ENCODE measurements at places on chromosomes 5 and 9.
A peak's percentile ranks its signal among the peaks of the same experiment; 100 is the strongest.

DNA sequence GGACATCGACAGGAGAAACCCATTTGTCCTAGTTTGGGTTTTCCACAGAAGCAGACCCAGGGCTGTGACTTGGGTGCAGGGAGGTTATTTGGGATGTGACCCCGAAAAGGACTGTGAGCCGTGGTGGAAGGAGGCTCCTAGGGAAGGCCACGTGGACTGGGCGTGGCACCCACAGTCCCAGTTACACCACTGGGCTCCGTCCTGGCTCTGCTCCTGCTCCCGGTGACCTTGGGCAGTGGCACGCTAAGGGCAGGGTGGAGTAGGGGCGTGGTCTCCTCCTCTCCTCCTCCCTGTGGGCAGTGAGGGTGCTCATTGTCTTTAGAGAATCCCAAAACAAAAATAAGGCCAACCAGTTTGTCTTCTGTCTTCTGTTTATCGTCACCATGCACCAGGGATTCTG is 190.1 kb downstream of the GADD45G start:
- H3K36me3 ChIP-seq: no peaks in the 10 kb centered on the region
- H3K27me3 ChIP-seq: no peaks in the 10 kb centered on the region
- no peak overlapping the region for H3K27ac ChIP-seq
- no peaks in the 10 kb centered on the region for H3K4me1 ChIP-seq
- no peak for DNase-seq

DNA sequence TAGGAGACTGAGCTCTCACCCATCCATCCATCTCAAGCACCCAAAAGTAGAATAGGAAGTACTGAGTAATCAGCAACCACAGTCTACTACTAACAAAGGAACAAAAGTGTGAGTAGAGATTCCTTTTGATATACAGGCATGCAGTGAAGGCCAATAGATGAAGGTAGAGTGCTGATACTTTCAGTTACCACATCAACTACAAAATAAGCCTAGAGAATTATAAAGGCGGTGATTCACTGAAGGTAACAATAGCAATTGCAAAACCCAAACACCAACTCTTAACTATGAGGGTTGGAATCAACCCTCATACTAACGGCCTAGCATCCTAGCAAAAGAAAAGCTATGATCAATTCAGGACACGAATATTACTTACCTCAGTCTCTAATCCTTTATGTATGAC is 992.6 kb downstream of the DNAH5 start:
- no peak overlapping the region for H3K27ac ChIP-seq
- H3K4me3 ChIP-seq: no peak overlapping the region
- DNase-seq: no peak
- no peaks in the 10 kb centered on the region for H3K27me3 ChIP-seq
- H3K36me3 ChIP-seq: no peaks in the 10 kb centered on the region

- peaks cover 31% of the 10 kb centered on the region for H3K4me1 ChIP-seq
- H3K27ac ChIP-seq: no peak overlapping the region
- H3K36me3 ChIP-seq: no peaks in the 10 kb centered on the region
- DNase-seq: no peak
These were observed 63.8 kb downstream of the PAM start for GRCh38 chr5:102818934-102819333.

GRCh38 chr5:136892000-136892399 is 526.7 kb upstream of the TRPC7 start:
- no peaks in the 10 kb centered on the region for H3K4me1 ChIP-seq
- H3K4me3 ChIP-seq: no peak overlapping the region
- H3K36me3 ChIP-seq: no peaks in the 10 kb centered on the region
- H3K27me3 ChIP-seq: peaks cover 11% of the 10 kb centered on the region

GRCh38 chr5:72390836-72391235 is 70.7 kb downstream of the PTCD2 start:
- H3K4me3 ChIP-seq: no peak overlapping the region
- H3K27ac ChIP-seq: no peak overlapping the region
- H3K4me1 ChIP-seq: peaks cover 55% of the 10 kb centered on the region
- H3K27me3 ChIP-seq: no peaks in the 10 kb centered on the region

DNA sequence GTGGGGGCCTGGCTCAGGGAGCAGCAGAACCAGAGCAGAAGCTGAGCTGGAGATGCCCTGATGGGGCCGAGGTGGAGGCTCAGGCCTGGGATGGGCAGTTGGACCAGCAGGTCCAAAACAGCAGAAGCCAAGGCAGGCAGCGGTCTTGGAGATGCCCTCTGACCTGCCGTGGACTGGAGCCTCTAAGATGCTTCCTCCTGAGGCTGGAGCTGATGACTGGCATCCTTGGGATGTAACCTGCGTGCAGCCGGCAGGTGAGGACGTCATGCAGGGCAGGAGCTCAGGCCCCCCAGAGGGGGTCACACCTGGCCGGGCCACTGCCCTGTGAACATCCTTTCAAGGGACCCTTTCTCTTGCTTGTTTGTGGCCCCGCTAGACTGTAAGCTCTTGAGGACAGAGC is 162.0 kb downstream of the RGS3 start:
- H3K4me1 ChIP-seq: peaks cover 47% of the 10 kb centered on the region
- H3K27ac ChIP-seq: peak overlapping the region; percentile 72
- no peak for DNase-seq
- no peak overlapping the region for H3K4me3 ChIP-seq
- no peaks in the 10 kb centered on the region for H3K27me3 ChIP-seq

DNA sequence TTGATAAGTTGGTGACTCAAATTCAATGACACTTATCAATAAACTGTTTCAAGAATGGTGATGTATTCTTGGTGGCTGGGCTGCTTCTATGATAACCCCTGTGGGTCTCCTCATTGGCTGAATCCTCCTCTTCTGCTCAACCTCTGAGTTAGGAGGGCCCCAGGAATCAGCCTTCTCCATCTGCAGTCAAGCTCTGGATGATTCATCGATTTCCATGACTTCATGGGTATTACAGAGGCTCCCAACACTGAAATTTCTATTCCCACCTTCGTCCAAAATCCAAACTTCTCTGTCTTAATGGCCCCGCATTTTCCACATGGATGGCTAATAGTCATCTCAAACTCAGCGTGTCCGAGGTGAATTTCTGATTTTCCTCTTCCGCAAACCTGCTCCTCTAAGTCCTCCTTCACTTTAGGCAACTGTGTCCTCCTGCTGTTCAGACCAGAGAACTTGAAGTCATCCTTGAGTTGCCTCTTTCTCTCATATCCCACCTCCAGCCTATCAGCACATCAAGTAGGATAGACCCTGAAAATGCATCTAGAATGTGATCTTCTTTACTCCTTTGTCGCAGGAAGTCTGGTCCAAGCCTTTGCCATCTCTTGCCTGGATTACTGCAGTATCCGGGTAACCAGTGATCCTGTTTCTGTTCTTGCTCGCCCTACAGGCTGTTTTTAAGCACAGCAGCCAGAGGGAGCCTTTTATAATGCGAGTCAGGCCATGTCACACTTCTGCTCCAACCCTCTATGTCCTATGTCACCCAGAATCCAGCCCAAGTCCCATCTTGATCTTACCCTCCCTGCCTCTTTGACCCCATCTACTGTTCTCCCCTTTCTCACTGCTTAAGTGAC is 41.4 kb upstream of the IL7R start:
- no peaks in the 10 kb centered on the region for H3K4me1 ChIP-seq
- H3K4me3 ChIP-seq: no peak overlapping the region
- H3K36me3 ChIP-seq: no peaks in the 10 kb centered on the region
- H3K27ac ChIP-seq: no peak overlapping the region

DNA sequence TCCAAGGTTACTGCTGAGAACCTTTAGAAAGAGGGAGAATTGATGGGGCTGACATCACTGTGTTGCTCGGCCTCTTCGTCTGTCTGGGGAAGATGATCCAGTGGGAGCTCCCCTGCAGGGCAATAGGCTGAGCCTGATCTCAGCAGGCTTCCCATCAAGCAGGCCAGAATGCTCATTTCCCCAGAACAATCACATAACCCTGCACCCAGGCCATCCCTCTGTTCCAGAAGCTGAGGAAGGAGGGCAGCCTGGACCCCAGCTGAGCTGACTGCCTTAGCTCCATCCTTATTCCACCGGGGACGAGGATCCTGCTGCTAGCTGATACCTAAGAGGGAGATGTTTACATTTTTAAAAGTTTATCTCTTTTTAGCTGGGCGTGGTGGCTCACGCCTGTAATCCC is 11.6 kb upstream of the CDC23 start:
- no peak for DNase-seq
- no peaks in the 10 kb centered on the region for H3K36me3 ChIP-seq
- no peaks in the 10 kb centered on the region for H3K4me1 ChIP-seq

- H3K27ac ChIP-seq: no peak overlapping the region
- H3K4me1 ChIP-seq: no peaks in the 10 kb centered on the region
- H3K4me3 ChIP-seq: no peak overlapping the region
- no peak for DNase-seq
These were observed 5.9 kb downstream of the DBH start for GRCh38 chr9:133641861-133642595.

DNA sequence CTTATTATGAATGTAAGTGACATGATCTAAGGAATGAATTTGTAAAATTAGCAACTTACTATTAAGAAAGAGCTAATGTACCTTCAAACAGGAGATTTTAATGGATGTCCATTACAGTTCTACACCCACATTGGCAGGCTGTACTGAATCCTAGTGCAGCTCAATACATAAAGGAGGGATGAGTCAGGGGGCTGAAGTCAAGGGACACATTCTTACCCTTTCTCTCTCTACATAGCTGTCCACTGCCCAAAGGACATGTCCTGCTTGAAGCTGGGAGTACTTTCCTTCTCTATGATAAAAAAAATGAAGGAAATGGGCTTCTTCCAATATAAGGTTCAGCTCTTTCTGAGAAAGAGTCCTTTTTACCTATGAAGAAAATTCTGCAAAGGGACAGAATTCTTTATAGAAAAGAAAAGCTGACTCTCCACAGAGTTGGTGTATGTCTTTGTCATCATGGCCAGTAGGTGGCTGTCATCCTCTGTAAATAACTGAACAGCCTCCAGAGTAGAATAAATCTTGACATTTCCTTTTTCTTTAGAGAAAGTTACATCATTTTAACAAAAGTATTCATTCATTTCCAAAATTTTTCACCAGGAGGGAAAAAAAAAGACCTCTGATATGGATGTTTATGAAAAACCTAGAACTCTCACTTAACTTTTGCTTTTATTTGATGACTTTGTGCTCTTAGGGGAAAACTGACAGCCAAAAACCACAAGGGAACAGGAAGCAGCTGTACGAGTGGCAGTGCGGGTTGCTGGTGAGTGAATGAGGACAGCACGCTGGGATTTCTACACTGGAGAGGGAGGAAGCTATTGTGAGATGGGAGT is 13.1 kb upstream of the IFNA14 start:
- H3K27me3 ChIP-seq: peaks cover 79% of the 10 kb centered on the region
- peak; percentile 64 for DNase-seq
- no peak overlapping the region for H3K27ac ChIP-seq
- no peaks in the 10 kb centered on the region for H3K4me1 ChIP-seq

DNA sequence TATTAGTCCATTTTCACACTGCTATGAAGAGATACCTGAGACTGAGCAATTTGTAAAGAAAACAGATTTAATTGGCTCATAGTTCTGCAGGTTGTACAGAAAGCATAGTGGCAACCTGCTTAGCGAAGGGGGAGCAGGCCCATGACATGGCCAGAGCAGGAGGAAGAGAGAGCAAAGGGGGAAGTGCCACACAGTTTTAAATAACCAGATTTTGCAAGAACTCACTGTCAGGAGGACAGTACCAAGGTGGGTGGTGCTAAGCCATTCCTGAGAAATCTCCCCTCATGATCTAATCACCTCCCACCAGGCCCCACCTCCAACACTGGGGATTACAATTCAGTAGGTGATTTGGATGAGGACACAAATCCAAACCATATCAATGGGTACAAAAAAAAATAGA is 16.8 kb upstream of the PCSK5 start:
- no peaks in the 10 kb centered on the region for H3K4me1 ChIP-seq
- H3K27ac ChIP-seq: no peak overlapping the region
- no peak for DNase-seq

- no peak for DNase-seq
- no peak overlapping the region for H3K27ac ChIP-seq
- no peaks in the 10 kb centered on the region for H3K4me1 ChIP-seq
These were observed 433.2 kb upstream of the ZNF608 start for GRCh38 chr5:125179612-125180011.

DNA sequence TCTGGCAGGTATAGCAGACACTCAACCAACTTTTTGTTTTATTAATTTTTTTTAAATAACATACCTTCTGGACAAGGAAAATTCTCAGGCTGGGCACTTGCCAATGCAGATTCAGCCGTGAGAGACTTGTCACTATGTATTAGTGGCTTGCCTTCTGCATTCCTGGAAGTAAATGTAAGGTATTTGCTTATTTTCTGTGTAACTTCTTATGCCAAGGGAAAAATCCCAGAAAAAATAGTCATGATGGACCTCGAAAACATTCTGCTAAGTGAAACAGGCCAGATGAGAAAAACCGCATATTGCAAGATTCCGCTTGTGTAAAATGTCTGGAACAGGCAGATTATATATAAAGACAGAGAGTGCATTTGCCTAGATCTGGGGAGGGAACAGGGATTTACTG is 260.3 kb upstream of the DAPK1 start:
- no peak overlapping the region for H3K4me3 ChIP-seq
- no peaks in the 10 kb centered on the region for H3K27me3 ChIP-seq
- DNase-seq: peak; percentile 18
- H3K36me3 ChIP-seq: no peaks in the 10 kb centered on the region
- 0 out of 2 replicates have a peak, but pooled peaks cover 6% of the 10 kb centered on the region for H3K4me1 ChIP-seq

- no peaks in the 10 kb centered on the region for H3K4me1 ChIP-seq
- H3K27ac ChIP-seq: no peak overlapping the region
- H3K27me3 ChIP-seq: no peaks in the 10 kb centered on the region
- no peaks in the 10 kb centered on the region for H3K36me3 ChIP-seq
- no peak for DNase-seq
These were observed 20.4 kb downstream of the NXNL2 start for GRCh38 chr9:88555268-88555980.

GRCh38 chr5:155897761-155898160 is 429.2 kb upstream of the SGCD start:
- peak overlapping the region; percentile 84 for H3K27ac ChIP-seq
- peaks cover 19% of the 10 kb centered on the region for H3K4me1 ChIP-seq
- H3K36me3 ChIP-seq: no peaks in the 10 kb centered on the region
- no peaks in the 10 kb centered on the region for H3K27me3 ChIP-seq
- peak; percentile 89 for DNase-seq

DNA sequence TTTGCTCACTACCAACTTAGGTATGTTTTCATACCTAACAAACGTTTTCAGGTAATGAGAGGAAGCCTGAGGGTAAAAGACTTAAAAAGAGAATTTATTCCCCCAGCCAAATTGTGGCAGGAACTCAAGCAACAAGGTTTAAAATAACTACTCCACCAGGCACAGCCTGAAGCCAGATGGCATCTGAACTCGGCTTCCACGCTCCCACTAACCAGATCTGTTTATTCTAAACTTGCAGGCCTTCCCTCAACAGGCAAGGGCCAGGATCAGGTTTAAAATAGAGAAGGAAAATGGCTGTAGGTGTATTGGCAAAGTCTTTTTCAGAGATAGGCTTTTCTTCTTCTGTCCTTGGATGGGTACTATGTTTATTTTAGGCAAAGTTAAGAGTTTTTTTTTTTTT is 89.4 kb downstream of the OTULIN start:
- H3K27ac ChIP-seq: no peak overlapping the region
- peaks cover 10% of the 10 kb centered on the region for H3K4me1 ChIP-seq
- no peaks in the 10 kb centered on the region for H3K27me3 ChIP-seq
- H3K36me3 ChIP-seq: peaks cover 15% of the 10 kb centered on the region
